ENCODE measurements at places on chromosomes 1 and 21.

DNA sequence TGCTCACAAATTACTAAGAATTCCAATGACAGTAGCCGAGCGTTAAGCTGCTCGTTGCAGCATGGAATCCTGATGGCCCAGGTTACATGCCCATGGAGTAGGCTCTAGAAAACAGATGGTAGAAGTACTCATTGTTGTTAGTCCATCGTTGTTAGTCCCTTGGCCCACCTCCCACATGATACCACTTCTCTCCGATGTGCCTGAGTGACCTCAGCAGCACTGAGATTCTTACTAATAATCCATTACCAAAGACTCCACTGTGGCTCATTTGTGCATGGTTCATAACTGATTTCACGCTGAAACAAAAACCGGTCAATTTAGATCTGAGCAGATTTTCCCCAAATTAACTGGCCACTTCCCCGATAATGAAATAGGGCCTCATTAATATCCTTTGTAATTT, 772.3 kb upstream of the CXADR start:
- DNase-seq: no peak

DNA sequence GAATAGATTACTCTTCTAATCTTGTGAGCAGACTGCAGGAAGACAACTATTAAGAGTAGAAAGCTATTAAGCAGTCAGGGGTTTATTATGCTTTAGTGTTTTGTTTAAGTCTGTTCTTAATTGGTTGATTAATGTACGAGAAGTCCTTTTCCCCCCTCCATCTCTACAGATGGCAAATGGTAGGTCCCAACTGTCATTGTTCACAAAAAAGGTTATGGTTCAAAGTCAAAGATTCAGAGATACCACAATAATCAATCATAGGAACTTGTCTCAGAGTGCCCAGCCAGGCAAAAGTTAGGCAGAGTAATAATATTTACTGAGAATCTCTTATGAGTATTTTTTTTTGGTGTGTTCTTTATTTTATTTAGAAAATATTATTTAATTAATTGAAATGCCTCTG, 26.8 kb downstream of the NFIA start:
- no peak for DNase-seq

DNA sequence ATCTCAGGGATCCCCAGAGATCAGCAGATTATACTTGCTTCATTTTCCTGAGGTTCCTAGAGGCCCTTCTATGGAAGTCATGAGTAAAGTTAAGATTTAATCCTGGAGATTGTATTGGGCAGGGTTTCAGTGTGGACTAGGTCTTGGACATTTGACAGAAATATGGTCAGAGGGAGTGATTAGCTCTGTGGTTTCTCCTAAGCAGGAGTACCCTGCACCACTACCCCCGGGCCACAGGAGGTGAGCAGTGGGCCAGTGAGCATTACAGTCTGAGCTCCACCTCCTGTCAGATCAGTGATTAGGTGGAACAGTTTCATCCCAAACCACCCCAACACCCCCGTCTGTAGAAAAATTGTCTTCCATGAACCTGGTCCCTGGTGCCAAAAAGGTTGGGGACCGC, 43.2 kb downstream of the PHACTR4 start:
- no peak for DNase-seq

GRCh38 chr1:197763769-197764168, 11.5 kb downstream of the DENND1B start:
- no peak for DNase-seq

- DNase-seq: no peak
Measured at GRCh38 chr1:175195798-175196197, 3.2 kb upstream of the KIAA0040 start.

DNA sequence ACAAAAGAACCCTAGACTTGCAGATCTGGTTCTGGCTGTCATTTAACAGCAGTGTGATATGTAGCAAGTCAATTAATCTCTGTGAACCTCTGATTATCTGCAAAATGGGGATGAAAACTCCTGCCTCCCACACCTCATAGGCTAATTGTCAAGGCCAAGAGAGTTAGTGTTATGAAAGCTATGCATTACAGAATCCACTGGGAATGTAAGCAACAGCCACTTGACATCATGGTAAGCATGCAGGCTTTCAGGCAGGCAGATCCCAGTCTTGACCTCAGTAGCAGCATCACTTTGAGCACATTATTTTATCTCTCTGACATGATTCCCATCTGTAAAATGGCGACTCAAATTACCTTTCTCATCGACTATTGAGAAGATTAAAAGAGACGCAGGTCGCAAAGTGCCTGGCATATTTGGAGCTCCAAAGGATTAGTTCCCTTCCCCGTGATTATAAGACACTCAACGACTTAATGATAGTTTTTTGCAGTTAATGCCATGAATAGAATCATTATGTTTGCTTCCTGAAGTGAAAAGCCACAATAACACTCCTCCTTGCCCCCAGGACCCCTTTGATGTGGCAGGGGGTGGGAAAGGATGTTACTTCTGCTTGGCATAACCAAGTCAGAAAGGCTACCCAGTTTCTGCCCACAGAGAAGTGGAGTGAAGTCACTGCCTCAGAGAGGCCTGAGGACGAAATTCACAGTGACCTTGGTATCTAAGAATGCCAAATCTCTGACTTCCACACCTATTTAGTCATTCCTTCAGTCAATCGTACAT, 273.0 kb upstream of the NFIA start:
- no peak for DNase-seq

- DNase-seq: peak; percentile 95
Measured at GRCh38 chr1:22451702-22452480, at the start of gene ZBTB40. TSS of gene ZBTB40 (plus strand) at chr1:22451851. CDS start at chr1:22489949, 38,098 bp downstream.

Measured in activated CD4-positive, alpha-beta T cell treated with anti-CD3 and anti-CD28 coated beads, Interleukin-2, amount 10 ng/mL, durations not matched to agents 7 days and 5 days (primary cell).